Anterior cingulate cortex (tissue), 58 donors: ENCODE measurements at places on chromosomes 3 and 15.

GRCh38 chr3:39154280-39155021 lies 1.1 kb upstream of the CSRNP1 start:
- no peak for DNase-seq

DNA sequence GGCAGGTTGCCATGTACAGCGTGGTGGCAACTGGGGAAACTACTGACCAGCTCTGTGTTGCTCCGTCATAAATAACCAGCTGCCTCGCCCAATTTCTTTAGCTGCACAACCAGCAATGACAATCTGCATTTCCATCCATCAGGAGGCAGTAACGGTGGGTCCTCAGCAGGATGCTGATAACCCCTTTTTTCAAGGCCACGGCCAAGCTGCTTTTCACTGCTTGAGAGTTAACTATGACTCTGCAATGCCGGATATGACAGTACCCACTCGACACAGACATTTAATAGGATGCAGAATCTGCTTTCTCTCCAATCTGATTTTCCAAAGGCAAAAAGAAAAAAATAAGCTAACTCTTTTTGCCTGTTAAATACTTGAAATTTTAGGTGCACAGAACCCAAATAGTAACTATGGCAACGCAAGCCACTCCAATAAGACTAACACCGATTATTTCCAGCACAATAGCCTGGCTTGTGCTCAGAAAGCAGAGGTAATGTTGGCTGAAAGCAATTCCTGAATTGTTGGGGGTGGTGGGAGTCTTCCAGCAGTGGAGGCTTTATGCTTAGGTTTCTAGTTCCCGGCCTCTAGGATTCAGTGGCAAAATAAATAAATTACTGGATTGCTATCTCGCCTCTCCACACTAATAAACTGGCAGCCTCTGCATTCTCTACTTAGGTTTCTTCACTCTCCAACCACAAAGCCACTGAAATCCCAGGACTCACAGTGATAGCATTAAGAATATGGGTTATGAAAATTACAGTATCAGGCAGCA lies 31.2 kb upstream of the SRGAP3 start:
- no peak for DNase-seq

DNA sequence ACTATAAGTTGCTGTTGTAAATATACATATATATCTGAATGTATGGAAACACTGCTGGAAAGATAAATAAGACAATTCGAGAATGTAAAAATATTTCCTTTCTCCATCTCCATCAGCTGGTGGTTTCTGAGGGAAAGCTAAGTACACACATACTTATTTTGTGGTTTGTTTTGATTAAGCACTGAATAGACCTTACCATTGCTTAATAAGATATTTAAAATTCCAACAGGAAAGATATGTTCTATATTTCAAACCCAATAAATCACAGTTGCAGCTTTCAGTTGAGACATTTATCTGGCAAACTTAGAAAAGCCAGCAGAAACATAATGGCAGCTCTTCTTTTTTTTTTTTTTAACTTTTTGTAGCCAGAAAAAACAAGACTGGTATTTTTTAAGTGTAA lies 160.4 kb downstream of the VGLL3 start:
- DNase-seq = no peak

- DNase-seq = no peak
These were observed 179.2 kb upstream of the MBNL1 start for GRCh38 chr3:152089528-152089927.

- DNase-seq = no peak
These were observed 77.7 kb upstream of the ROBO1 start for GRCh38 chr3:79845546-79845945.

DNA sequence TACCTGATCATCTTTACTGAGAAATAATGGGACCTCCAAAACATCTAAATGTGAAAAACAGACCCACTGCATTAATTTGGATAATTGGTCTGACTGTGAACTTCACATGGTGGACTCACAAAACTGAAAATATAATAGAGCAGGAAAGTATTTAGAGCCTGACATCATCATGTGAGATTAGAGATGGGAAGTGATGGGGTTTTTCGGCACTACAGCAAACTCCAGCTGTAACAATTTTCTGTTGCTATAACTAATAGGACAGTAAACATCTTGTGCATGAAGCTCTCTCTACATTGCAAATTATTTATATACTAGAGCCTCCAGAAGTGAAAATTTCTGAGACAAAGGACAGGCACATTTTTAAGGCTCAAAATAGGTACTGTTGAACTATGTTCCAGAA lies 32.2 kb downstream of the VEPH1 start:
- DNase-seq = no peak

GRCh38 chr15:45094358-45094730 lies 19.6 kb downstream of the DUOX2 start:
- DNase-seq = no peak

DNA sequence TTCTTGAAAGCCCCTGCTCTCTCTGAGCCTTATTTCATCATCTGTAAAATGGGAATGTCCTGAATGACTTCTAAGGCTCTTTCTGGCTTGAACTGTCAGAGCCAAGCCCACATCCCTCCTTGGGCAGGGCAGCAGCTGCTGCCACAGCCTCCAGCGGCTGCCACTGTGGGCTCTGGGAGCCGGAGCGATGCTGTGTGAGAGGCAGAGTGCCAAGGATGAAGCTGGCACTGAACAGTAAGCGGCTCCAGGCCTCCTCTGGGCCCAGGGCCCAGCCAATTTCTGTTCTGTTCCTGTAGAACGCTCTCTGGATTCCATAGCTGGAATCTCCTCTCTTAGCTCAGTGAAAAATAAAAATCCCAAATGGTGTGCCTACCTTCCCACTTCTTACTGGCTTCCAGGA lies 4.4 kb downstream of the CPLX3 start:
- DNase-seq = peak; percentile 25

DNA sequence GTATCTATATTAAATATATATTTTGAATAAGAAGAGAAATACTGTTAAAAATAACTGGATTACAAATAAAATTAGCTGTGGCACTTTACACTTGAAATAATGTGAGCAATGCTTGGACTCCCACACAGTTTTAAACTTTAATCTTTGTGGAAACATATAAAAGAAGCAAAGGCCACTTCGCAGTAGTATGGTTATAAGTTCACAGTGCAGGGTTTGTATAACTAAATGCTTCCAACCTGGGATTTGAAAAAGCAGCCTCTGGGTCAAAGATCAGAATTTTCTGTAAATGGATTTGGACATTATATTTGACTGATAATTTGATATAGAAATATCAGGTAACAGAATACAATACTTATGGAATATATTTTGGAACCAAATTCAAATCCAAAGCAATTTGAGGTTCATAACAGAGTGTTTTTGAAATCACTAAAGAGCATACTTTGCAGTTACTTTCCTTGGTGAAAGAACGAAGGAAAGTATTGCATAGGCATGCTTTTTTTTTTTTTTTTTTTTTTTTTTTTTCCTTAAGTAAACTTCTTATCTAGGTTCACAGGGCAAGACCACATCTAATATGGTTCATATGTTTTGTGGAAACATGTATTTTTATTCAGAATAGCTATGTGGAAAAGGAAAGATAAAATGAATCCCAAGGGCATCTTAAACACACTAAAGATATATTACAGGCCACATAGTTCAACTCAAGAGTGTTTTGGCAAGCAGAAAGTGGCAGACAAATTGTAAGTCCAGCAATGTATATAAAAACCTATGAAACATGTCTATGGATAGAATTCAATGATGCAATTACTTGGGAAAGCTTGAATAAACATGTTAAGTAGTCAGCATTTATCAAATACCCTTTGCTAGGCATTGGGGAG lies 47.1 kb upstream of the SGO1 start:
- no peak for DNase-seq

DNA sequence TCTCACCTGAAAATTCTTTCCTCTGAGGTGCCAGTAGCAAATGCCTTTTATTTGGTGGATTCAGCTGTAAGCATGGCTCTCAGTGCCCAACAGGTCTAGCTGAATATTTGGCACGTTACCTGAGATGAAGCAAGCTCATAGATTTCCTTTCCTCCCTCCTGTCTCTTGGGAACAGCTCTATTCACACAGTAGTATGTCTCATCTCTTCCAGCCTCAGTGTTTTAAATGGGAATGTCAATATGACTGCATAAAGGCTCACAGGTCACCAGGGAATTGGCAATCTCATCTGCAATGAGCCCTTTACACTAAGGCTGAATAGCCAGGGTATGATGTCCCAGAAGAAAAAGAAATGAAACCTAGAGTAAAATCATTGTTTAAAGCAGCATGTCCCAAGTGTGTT lies 733.5 kb downstream of the NTRK3 start:
- no peak for DNase-seq

DNA sequence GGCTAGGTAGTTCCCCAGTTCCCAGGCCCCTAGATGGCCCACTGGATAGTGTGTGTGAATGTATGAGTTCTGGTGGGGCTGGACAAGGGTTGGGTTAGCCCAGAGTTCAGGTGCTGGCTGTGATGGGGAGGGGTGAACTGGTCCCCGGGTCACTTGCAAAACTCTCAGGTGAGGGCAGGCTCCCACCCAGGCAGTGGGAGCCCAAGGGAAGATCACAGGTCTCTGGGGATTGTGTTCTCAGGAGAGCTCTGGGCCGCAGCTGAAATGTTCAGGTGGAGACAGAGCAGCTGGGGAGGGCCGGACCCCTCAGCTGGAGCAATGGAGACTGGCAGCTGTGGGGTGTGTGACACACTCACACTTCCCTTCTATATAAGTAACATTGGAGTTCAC lies 12.8 kb upstream of the FAM98B start:
- no peak for DNase-seq
